NCI-H1092 treated with DMSO at 0.1 percent for 48 hours (cell line): ENCODE measurements at places on chromosomes 16 and 17.
A peak's percentile ranks its signal among the peaks of the same experiment; 100 is the strongest.

DNA sequence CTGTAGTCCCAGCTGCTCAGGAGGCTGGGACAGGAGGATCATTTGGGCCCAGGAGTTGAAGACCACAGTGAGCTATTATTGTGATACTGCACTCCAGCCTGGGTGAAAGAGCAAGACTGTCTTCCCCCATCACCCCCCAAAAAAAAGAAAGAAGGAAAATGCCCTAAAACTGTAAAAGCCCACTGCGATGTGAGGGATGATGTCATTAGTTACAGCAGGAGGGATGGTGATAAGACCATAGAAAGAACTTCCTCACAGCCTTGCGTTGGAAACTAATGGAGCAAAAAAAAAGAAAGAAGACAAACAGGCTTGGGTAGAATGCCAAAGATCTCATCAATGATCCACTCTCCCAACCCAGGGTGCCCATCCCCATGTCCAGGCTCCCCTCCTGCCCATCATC lies 18.7 kb downstream of the ZNF385C start:
- no peak for DNase-seq

DNA sequence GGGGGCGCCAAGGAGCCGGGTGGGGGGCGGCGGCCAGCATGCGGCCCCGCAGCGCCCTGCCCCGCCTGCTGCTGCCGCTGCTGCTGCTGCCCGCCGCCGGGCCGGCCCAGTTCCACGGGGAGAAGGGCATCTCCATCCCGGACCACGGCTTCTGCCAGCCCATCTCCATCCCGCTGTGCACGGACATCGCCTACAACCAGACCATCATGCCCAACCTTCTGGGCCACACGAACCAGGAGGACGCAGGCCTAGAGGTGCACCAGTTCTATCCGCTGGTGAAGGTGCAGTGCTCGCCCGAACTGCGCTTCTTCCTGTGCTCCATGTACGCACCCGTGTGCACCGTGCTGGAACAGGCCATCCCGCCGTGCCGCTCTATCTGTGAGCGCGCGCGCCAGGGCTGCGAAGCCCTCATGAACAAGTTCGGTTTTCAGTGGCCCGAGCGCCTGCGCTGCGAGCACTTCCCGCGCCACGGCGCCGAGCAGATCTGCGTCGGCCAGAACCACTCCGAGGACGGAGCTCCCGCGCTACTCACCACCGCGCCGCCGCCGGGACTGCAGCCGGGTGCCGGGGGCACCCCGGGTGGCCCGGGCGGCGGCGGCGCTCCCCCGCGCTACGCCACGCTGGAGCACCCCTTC lies 484 bp downstream of the FZD2 start:
- peak; percentile 33 for DNase-seq

GRCh38 chr16:19304750-19305149 lies 19.2 kb downstream of the CLEC19A start:
- no peak for DNase-seq

DNA sequence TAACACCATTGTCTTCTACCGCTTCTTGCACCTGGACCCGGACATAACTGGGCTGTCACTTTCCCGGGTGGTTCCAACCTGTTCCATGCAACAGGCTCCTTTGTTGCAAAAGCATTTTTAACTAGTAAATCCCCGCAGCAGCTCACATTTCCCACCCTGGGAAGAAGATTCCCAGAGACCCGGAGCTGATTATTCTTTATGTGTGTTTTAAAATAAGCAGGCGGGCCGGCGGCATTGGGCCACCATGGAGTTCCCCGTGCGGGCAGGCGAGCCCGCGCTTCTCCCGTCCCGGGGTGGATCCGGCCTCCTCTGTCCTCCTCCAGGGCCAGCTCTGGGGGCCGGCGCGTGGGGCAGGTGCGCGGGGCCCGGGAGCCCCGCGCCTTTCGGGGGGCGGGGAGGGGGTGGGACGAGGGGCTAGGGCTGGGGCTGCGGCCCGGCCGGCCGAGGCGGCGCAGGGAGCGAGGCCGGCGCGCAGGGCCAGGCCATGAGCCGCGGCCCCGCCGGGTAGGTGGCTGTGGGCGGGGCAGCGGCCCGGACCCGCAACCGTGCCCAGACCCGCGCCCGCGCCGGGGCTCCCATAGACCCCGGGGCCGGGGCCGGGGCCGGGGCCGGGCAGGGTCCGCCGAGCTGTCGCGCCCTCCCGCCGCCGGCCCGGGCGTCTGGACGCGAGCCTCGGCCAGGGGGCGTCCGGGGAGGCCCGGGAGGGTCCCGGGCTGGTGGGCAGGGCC lies 1.7 kb downstream of the CRAMP1 start:
- no peak for DNase-seq

GRCh38 chr17:45038728-45039634 lies 12.5 kb downstream of the DCAKD start:
- DNase-seq = no peak

GRCh38 chr16:23858542-23858941 lies 22.8 kb downstream of the PRKCB start:
- DNase-seq = no peak

GRCh38 chr17:2403044-2403443 lies 2.2 kb upstream of the MNT start:
- no peak for DNase-seq

GRCh38 chr17:2297023-2297422 lies 6.6 kb downstream of the SMG6 start:
- no peak for DNase-seq

DNA sequence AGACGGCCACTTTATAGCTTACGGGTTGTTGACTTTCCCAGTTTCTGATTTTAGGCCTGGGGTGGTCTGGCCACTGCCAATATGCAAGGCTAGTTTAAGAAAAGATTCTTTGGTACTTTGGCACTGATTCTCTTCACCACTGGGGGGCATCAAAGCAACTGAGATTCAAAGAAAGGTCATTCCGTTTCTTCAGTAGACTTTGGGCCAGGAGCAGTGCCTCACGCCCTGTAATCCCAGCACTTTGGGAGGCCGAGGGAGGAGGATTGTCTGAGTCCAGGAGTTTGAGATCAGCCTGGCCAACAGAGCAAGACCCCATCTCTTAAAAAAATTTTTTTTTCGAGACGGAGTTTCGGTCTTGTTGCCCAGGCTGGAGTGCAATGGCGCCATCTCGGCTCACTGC lies 53.0 kb downstream of the RPA1 start:
- no peak for DNase-seq
